Muscle of leg (tissue), 16 donors: ENCODE measurements at places on chromosomes 2 and 18. TPM values are rescaled to one million over a fixed set of nuclear protein-coding genes. Genes with fewer than 3 reads are reported as not detected.

DNA sequence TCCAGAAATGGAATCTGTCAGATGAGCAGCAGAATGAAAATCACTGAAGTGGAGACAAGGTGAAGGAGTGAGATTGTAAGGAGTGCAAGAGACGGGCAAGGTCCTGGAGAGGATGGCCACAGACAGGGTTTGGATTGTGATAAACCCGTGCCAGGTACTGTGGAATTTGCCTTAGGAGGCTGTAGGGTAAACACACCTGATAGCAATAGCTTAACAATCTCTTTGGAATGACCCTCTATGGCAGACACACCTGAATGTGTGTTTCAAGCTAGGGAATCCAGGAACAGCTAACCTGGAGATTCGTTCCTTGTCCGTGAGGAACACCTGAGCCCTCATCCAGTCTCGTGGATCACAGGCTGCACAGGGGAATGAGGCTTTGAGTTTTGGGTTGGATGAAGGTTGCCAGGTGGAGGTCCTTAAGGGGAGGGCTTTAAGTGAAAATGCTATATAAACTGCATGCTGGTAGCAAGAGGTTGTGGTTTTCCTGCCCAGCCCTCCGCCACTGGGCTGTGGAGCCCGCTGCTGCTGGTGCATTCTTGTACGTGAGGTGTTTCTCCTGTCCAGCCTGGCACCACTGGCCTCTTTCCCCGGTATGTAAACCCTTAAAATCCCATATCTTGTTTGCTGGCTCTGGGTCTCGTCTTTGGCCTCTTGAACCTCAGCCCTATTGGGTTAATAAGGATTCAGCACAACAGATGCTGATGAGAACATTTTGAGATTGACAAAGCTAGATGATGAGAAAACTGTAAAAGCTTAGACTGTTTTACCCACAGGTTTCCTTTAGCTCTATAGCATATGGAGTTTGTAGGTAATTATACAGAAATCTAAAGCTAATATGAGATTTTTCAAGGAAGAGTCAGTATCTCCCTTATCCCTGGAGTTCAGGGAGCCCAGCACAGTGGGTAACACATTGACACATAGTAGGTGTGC, 117.9 kb downstream of the ARHGAP15 start:
- DNase-seq, result no peak

GRCh38 chr18:24369426-24369825, 28.2 kb downstream of the OSBPL1A start:
- no peak for DNase-seq

GRCh38 chr2:53403792-53404413, 363.7 kb upstream of the CHAC2 start:
- DNase-seq, result no peak

DNA sequence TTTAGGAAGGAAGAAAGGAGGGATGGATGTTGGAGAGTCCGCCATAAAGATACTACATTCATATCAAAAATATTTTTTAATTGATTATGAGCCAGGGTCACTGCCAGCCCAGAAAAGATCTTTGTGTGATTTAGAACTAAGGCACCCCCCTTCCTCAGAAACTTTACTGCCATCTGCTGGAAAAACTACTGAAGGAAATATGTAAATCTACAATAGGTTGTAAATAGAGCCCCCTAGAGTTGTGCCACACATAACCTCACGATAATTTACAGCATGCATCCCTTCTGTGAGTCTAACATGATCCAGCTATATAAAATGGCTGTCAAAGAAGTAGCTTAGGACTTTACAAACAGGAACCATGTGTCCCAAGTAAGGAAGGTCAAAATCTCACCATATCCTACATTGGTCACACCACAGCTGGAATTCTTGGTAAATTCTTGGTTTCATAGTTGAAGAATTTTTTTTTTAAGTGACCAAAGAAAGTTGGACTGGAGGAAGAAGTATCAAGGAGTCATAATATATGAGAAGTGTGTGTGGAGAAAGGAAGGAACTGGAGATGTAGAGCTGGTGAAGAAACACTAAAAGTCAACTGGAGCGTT, 152.5 kb downstream of the CYP26B1 start:
- peak; percentile 22 for DNase-seq

DNA sequence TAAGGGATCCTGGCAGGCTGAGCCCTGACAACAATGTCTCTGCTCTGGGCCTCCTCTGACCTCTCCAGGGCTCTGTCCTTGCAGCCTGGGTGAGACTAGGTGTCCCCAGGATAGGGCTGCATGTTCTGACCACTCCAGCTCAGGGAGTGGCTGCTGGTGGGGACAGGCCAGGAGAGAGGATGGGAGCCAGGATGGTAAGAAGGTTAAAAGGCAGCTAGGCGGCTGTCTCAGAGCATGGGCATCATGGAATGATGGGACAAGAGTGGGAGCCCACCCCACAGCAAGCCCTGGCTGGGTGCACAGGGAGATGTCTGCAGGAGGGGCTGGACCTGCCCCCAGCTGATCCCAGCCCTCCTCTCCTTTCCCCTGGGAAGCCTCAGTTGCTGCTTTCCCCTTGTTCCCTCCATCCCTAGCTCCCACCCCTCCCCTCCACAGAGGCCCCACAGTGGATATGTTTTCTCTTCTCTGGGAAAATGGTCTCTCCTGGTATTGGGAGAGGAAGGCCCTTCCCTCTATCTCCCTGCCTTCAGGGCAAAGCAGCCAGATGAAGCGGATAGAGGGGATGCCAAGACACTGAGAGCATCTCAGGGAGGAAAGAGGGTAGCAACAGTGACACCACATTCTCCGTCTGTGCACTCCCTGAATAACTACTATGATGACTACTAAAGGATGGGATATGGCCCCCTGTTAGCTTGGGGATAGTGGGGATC, 334.3 kb downstream of the DYSF start:
- DNase-seq, result no peak

DNA sequence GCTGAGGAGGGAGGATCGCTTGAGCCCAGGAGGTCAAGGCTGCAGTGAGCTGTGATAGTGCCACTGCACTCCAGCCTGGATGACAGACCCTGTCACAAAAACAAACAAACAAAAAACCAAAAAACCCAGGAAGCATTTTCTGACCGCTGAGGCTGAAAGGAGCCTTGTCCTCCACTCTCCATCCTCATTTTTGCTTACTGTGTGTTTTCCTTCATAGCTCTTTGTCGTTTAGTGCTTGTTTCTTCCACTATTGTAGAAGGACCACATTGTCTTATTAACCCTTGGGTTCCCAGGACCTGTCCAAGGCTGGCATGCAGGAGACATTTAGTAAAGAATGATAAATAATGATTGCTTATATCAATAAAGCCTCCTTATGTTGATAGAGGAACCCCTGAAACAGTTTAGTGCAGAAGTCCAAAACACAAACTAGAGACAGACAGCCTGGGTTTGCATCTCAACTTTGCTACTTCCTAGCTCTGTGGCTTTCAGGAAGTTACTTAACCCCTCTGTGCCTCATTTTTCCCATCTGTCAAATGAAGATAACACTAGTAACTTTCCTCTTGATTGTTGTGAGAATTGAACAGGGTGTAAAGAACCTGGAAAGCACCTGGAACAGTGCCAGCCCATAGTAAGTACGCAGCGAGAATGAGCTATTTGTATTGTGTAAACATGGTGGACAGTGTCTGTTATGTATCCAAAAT, 126.0 kb downstream of the LPIN1 start:
- DNase-seq, result no peak

The CCT4 gene
- 119 TPM for total RNA-seq

The APCDD1 gene
- total RNA-seq, result 6.3 TPM

The DQX1 gene
- 0.04 TPM for total RNA-seq
